Smooth muscle cell of the brain vasculature (primary cell): ENCODE measurements at places on chromosomes 2 and 18.
A peak's percentile ranks its signal among the peaks of the same experiment; 100 is the strongest.

GRCh38 chr2:67057901-67058703 is 339.0 kb upstream of the ETAA1 start:
- DNase-seq, result no peak

DNA sequence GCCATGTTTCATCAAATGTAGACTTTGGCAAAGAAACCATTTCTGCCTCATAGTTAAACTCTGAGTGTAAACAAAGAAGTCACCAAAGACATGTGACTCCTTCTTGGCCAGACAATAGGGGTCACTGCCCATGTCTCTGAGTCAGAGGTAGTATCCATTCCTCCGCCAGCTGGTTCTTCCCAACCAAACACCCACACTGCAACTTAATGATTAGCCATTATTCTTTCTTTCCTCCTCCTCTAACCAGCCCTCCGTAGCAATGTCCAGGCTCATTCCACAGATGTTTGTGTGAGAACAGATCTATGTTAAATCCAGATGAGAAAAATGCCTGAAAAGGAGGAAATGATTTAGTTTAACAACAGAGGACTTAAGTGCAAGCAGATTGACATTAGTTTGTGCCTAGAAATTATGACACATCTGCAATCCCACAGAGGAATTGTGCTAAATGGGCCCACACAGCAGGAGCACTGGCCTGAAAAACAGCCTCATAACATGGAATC is 127.9 kb upstream of the SH3BP4 start:
- DNase-seq, result peak; percentile 70

DNA sequence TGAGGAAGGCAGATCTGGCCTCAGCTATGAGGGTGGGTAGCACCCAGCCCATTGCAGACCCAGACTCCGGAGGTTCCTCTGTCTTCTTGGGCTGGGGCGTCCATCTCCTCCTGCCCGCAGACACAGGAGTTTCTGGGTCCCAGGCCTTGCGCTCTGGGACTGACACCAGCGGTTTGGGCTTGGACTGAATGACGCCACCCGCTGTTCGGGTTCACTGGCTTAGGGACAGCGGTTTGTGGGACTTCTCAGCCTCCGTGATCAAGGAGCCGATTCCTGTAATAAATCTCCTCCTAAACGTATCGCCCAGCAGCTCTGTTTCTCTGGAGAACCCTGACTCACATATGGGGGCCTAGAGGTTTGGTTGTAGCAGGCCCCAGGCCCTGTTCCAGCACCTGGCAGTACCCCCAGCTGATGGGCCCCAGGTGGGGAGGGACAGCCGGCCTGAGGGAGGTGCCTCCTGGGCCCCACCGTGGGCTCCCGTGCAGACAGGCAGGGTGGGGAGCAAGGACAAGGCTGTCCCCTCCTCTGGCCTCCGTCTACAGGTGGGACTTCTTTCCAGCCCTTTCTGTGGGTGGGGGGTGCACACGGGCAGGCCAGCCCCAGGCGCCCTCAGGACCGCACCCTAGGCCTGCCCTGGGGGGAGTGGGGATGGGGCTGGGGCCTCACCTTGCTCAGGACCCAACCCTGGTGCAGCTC is 4.5 kb upstream of the AQP12A start:
- DNase-seq, result no peak

- no peak for DNase-seq
These were observed 1287.3 kb downstream of the CNTNAP5 start for GRCh38 chr2:125312342-125312741.

DNA sequence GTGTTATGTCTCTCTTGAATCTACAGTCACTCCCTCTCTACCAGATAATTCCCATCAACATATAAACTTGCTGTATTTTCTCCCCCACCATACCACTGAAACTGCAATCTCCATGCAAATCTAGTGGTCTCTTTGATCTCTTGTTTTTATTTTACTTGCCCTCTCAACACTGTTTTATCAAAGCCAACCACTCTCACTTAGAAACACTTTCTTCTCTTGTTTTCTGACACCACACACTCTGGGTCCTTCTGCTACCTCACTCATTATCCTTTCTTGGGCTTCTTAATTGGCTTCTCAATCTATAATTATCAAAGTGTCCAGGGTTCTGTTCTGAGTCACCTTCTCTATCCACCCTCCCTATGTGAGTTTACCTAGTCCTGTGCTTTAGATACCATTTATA is 2.0 kb upstream of the MCFD2 start:
- no peak for DNase-seq

GRCh38 chr2:105127289-105127915 is 89.5 kb downstream of the MRPS9 start:
- DNase-seq, result no peak

DNA sequence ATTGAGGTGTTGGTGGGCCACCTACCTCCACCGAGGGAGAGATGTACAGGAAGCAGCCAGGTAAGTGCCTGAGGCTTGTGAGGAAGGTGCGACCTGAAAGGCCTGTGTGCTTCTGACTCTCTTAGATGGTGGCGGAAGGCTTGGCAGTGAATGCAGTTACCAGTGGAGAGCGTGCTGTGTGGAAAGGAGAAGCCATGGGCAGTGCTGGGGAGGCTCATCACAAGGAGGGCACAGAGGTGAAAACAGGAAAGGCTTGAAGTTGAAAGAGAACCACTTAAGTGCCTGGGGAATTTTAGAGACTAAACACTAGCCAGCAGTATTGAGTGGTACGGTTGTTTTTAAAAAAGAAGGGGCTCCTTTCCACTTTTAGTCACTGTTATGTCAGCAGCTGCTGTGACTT is 130.9 kb downstream of the ZNF407 start:
- DNase-seq, result no peak
